NCI-H2081 (cell line): ENCODE measurements at places on chromosomes 1 and 21.

DNA sequence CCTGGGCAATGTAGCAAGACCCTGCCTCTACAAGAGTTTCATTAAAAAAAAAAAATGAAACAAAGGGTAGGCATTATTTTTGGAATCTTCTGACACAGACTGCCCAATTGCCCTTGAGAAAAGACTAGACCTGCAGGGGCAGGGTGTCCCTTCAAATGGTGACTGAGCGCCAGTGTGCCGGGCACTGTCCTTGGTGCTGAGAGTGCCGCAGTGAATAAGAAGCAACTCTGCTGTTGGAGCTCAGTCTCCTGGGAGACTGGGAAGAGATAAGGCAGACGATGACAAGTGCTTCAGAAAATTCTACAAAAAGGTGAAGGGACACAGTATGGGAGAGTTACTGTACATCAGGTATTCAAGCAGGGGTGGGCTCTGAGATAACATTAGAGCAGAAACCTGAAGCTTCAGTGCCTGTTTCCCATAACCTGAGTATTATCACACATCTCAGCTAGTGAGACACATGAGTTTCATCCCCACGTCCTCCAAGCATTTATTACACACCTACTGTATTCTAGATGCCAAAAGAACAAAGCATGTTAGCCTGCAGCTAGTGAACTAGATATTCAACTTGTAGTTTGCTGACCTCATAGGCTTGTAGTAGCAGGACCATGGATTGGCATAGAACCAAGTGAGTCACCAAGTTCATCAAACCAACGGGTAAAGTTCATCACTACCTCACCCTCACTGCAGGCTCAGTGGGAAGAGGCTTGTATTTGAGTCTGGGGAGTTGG, 18.4 kb upstream of the RPL11 start:
- no peak for DNase-seq

DNA sequence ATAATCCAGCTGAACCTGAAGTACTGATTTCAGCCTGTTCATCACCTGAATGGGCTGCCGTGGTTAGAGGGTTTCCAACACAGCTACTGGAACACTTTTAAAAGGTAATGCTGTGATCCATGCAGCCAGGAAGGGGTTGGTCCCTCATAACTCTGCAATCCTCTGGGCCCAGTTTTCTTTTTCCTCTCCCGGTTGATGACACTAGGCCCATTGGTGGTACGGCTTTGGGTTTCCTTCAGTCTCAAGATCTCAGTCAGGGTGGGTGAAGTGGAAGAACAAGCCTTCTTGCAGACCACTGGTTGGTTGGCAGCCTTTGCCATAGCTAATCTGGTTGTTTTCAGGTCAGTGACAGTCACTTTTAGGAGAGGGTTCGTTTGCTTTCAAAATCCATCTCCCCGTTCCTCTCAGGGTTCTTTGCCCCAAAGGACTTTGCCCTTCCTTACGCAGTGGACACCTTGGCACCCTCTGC, 502 bp upstream of the SLC35A3 start:
- DNase-seq: no peak

- no peak for DNase-seq
Observed at GRCh38 chr1:70194601-70195000, 10.8 kb downstream of the LRRC40 start.

DNA sequence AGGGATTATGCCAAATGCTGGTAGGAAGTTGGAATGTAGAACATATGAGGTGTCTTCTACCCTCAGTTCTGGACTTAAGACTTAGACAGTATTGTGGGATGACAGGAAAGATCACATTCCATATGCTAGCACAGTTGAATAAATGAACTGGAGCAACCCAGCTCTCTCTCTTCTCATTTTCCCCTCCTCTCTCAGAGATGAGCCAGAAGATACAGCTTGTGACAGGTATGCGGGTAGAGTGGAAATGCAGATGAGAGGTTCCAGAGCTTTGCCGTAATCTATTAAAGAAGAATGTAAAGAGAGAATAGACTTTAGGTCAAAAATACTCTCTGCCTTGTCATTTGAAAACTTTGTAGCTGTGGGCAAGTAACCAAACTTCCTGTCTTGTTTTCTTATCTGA, 32.5 kb upstream of the HMCN1 start:
- no peak for DNase-seq

DNA sequence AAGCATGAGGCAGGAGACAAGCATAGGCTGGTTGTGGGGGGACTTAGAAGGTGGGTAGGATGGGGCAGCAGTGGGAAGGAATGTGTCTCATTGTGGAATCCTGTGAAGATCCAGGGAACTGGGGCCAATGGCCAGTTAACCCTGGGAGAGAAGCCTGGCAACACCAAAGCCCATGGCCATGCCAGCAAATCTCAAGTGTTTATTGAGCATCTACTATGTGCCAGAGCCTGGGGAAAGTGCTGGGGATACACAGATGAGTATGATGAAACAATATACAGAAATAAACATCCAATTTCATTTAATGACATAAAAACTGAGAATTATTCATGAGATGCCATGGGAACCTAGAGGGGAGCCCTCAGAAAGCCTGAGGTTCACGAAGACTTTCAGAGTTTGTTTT, 17.4 kb downstream of the LGR6 start:
- DNase-seq: no peak

GRCh38 chr1:28954126-28954726, 39.9 kb downstream of the EPB41 start:
- DNase-seq: no peak

DNA sequence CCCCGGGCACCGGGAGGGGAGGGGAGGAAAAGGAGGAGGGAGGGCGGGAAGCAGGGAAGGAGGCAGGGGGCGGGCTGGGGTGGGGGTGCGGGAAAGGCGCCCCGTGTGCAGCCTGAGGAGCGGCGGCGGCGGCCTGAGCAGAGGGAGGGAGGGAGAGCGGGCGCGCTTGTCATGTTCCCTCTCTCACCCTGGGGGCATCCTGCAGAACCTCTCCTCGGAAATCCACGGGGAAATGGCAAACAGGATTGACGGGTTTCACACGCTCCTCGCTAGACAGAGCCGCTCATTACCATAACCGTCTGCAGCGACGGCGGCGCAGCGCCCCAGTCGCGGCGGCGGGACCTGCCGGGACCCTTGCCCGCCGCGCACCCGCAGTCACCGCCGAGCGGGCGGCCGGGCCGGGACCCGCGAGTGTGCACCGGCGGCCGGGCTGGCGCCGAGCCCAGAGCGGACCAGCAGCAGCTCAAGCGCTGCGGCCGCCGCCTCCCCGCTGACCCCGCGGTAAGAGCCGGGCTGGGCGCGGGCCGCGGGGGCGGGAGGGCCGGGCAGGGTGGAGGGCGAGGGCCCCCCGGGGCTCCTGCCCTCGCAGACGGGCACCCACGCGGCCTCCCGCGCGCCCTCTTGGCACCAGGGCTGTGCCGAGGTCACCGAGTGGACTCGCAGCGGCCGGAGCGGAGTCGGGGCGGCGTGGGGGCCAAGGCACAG, at the start of gene SERTAD4:
SERTAD4 (plus strand) TSS at position 286 of the 705 bp plus-strand sequence. CDS start 5,165 bp downstream, outside the sequence.
- peak; percentile 72 for DNase-seq

GRCh38 chr1:18347559-18347958, 133.2 kb upstream of the KLHDC7A start:
- DNase-seq: no peak

DNA sequence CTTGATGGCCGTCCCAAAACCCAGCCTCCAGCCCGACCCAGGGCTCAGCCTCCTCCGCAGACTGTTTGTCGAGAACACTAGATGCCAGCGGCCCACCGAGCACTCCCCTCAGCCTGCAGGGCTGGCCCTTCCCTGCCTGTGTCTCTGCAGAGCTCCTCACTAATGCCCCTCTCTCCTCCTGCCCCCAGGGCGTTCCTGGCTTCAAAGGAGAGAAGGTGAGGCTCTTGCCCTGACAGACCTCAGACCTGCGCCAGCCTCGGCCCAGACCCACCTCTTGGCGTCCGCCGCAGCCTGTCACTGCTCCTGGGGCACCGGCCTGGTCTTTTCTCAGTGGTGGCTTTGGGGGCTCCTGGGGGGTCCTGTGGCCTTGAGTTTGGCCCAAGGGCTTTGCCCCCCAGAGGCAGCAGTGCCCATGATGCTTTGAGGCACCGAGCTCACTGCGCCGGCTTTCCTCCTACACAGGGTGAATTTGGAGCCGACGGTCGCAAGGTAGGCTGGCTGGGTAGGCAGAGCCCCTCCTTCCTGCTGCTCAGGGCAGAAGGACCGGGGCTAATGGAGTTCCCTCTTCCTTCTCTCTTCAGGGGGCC, 18.4 kb downstream of the COL6A2 start:
- DNase-seq: no peak

- no peak for DNase-seq
Observed at GRCh38 chr1:155352631-155353030, 31.9 kb downstream of the RUSC1 start.

GRCh38 chr1:92299477-92300150, 755 bp downstream of the RPAP2 start:
- peak; percentile 7 for DNase-seq

- no peak for DNase-seq
Observed at GRCh38 chr1:41720861-41721410, 197.8 kb downstream of the HIVEP3 start.

DNA sequence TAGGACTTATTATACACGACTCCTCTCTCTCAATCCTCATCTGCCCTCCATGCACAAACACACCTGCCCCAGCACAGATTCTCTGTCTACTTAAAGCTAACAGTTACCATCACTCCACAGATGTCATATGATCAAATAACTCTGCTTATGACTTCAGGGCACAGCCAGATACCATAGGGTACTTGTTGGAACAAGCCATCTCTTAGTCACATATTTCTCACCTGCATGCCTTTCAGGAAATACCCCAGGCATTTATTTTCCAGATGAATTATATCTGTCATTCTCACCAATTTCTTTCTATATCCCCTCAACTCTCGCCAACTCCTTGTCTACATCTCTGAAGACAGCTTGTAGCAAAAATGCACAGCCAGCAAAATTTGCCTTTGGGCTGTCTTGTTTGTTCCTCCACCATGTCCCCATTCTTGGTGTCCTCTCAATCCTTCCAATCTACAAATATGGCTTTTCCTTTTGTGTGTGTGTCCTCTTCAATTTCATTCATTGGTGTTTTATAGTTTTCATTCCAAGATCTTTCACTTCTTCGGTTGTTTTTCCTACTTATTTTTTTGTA, 353.9 kb upstream of the CAMK1G start:
- no peak for DNase-seq

DNA sequence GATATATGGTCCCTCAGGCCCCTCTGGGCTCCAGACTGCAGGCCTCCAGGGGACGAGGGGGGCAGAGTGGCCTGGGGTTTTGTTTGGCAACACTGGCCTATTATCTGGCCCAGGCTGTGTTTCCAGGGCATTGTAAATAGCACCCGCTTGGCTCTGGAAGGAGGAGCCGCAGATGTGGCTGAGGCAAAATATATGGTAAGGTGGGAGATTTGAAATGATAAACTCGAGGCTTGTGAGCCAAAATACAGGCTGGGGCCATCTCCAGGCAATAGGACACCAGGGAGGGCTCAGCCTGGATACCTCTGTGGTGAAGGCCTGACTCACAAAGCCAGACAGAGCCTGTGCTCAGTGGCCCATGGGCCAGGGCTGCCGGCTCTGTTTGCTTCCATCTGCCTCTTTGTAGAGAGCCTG, 14.0 kb downstream of the NAV1 start:
- no peak for DNase-seq

- no peak for DNase-seq
Observed at GRCh38 chr1:174942547-174943255, 57.0 kb upstream of the CACYBP start.

DNA sequence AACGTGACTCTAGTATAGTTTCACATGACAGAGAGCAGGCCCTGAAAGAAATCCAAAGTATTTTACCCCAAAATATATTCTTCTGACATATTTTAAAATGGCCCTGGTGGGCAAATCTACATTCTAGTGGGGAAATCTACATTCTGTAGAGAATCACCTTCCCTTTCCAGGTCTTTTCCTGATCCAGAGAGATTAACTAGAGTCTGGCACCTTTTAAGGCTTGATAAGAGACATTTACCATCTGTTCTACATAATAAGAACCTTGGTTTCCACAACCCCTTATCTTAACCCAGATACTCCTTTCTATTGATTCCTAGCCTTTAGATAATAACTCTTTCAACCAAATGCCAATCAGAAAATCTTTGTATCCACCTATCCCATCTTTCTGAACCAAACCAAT, 17.0 kb upstream of the L1TD1 start:
- no peak for DNase-seq

- peak; percentile 67 for DNase-seq
Observed at GRCh38 chr1:184387476-184388318, 868 bp downstream of the C1orf21 start.

DNA sequence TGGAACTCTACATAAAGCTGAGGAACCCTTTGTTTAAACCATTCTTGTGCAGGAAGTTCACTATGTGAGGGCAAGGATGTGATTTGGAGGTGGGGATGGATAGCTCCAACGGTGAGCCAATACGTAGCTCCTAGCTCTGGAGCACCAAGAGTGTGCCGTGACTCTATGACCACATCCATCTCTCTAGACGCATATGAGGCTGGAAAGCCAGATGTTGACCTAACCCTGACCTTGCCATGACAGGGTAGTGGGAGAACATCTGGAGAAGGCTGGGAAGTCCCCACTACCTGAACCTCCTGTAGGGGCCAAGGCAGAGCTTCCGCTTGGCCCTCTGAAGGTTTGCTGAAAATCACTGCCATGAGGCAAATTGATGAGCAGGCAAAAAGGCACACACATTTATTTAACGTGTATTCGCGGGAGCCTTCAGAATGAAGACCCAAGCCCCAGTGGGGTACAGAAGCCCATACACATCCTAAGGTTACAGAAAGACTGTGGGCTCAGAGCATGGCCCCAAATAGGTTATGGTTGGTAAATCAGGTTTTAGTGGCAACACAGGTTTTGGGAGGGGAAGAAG, 43.4 kb downstream of the EIF2D start:
- no peak for DNase-seq

DNA sequence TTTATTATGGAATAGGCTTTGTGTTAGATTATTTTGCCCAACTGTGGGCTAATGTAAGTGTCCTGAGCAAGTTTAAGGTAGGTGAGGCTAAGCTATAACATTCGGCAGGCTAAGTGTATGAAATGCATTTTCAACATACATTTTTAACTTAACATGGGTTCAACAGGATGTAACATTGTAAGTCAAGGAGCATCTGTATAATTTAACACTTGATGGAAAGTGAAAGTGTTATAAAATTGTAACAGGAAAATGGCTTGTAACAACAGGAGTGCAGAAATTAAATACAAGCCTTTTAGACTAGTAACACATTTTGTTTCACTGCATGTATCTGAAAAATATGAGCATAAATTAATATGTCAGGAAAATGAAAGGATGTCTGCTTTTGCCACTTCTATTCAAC, 42.3 kb downstream of the B3GALNT2 start:
- no peak for DNase-seq

DNA sequence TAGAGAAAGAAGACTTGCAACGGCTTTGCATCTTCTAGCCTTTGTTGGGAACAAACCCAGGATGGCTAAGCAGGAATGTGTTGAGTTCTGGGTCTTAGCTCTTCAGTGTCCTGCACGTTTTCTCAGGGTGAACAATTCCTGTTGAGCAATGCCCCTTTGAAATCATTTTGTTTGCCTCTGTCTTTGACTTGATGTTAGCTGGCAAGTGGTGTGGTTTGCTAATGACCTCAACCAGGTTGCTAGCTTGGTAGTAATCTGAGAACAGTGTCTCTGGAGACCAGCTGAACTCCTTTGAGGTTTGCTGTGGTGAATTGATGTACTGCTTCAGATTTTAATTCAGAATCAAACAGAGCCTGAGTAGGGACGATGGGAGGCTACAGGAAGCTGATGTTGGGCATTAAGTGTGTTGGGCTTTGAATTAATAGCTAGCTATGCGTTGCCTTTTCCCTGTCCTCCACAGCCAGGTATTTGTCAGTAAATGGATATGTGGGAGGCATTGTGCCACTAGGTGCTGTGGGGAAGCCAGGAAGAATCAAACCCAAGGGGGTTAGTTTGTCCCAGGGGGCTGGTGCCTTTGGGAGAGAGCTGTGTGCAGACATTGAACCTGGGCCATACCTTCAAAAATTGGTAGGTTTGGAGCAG, 23.3 kb upstream of the SRSF10 start:
- DNase-seq: no peak

- DNase-seq: no peak
Observed at GRCh38 chr1:59401581-59401980, 104.7 kb downstream of the FGGY start.
